B cell (primary cell): ENCODE measurements at places on chromosomes 5 and 9. TPM values are rescaled to one million over a fixed set of nuclear protein-coding genes. Genes with fewer than 3 reads are reported as not detected.

Gene FOXD4L3
- 0.22 TPM in 2 replicates for total RNA-seq

Gene ADAMTSL2
- total RNA-seq = not detected in 2 replicates

Gene DNAJC18
- total RNA-seq = 13.6 and 16.5 TPM in 2 replicates

Gene GLRA1
- not detected in 2 replicates for total RNA-seq

Gene ADRA1B
- not detected in 2 replicates for total RNA-seq

Gene ARHGEF28
- total RNA-seq = not detected in 2 replicates

Gene FAM200C
- 1.3 TPM in 2 replicates for total RNA-seq

Gene FGF10
- not detected in 2 replicates for total RNA-seq
